Heart right ventricle (tissue), 16 donors: ENCODE measurements at places on chromosomes 2 and 18. TPM values are rescaled to one million over a fixed set of nuclear protein-coding genes. Genes with fewer than 3 reads are reported as not detected.

DNA sequence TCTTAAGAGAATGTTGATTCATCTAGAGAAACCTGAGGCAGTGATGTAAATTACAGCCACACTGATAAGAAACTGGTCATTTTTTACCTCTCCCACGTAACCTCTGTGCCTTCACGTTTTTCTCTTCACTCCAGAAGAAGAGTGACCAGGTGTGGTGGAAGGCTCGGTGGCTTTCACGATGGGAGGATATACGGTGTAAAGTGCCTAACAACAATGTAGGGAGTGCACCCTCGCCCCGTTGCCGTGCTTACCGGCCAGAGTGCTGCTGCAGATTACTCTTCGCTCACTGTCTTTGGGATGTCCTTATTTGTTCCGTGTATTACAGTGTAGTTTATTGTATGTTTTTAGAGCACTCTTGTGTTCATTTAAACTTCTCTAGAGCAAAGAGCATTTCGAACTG is 46.5 kb downstream of the NCK2 start:
- H3K4me1 ChIP-seq, result peaks cover 73% of the 10 kb centered on the region
- peak overlapping the region; percentile 8 for H3K27ac ChIP-seq
- H3K27me3 ChIP-seq, result no peaks in the 10 kb centered on the region
- no peak overlapping the region for H3K4me3 ChIP-seq

DNA sequence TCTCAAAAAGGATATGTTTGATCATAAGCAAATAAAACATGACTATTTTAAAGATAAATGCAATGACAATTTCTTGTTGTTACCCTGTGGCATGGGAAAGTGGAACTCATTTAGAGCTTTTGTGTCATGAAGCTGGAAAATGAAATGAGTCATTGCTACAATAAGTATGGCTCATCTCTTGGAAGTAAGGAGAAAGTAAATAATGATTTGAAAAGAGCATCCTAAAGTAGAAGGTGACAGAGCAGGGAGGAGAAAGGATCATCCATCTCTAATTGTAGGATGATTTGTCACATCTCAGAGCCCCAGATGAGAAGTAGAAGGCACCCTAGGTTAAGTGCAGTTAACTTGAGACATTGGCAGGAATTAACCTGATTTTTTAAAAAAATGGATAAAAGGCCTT is 200.5 kb downstream of the CPS1 start:
- H3K4me1 ChIP-seq, result no peaks in the 10 kb centered on the region
- no peak overlapping the region for H3K4me3 ChIP-seq
- no peak for DNase-seq
- H3K27ac ChIP-seq, result no peak overlapping the region

- no peak overlapping the region for H3K27ac ChIP-seq
- H3K4me1 ChIP-seq, result no peaks in the 10 kb centered on the region
- H3K36me3 ChIP-seq, result no peaks in the 10 kb centered on the region
- no peak for DNase-seq
- H3K27me3 ChIP-seq, result no peaks in the 10 kb centered on the region
- no peak overlapping the region for H3K4me3 ChIP-seq
These were observed 44.7 kb downstream of the TRABD2A start for GRCh38 chr2:84836215-84836614.

GRCh38 chr2:127139766-127140165 is 32.8 kb upstream of the BIN1 start:
- peaks cover 17% of the 10 kb centered on the region for H3K4me1 ChIP-seq
- no peak overlapping the region for H3K27ac ChIP-seq
- no peaks in the 10 kb centered on the region for H3K36me3 ChIP-seq
- no peak overlapping the region for H3K4me3 ChIP-seq
- H3K27me3 ChIP-seq, result peaks cover 9% of the 10 kb centered on the region

GRCh38 chr18:64330161-64330560 is 181.3 kb upstream of the LINC00305 start:
- H3K4me3 ChIP-seq, result no peak overlapping the region
- DNase-seq, result no peak
- no peaks in the 10 kb centered on the region for H3K36me3 ChIP-seq
- no peaks in the 10 kb centered on the region for H3K27me3 ChIP-seq
- peaks cover 15% of the 10 kb centered on the region for H3K4me1 ChIP-seq

DNA sequence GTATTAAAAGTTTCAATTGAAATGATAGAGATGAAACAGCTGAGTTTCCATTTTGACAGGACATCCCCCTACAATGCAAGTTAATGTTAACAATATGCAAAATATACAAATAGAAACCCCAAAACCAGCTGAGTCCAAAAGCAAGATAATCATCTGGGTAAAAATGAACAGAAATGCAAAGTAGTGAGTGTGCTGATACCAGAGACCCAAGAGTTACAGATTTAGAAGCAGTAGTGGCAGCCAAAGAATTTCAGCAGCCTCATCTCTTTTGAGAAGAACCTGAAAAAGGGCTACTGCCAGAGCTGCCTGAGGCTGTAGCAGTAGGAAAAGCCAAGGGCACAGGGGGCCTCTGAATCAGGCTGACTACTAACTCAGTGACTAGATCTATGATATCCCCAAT is 82.6 kb downstream of the THADA start:
- H3K27ac ChIP-seq, result peak overlapping the region; percentile 65
- peaks cover 12% of the 10 kb centered on the region for H3K36me3 ChIP-seq
- DNase-seq, result no peak
- H3K4me1 ChIP-seq, result peaks cover 36% of the 10 kb centered on the region
- no peaks in the 10 kb centered on the region for H3K27me3 ChIP-seq
- H3K4me3 ChIP-seq, result no peak overlapping the region

DNA sequence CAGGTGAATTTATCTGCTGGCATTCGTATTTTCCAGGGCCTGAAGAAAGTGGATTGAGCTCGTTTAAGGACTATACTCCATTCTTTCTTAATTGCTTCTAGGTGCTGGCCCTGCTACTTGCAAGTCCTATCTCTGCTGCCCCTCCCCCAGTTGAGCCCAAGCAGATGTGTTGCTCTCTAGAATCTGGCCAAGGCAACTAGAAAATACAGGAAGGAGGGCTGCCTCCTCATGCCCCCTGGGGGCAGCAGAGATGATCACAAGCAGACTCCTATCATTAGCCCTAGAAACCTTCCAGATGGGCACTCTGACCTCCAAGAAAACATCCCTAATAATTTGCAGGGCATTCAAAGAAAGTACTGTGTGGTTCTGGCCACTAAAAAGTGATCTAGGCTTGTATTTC is 72.5 kb upstream of the CYP26B1 start:
- H3K27ac ChIP-seq, result no peak overlapping the region
- no peaks in the 10 kb centered on the region for H3K36me3 ChIP-seq
- no peak for DNase-seq
- H3K4me1 ChIP-seq, result no peaks in the 10 kb centered on the region
- H3K4me3 ChIP-seq, result no peak overlapping the region

- no peak overlapping the region for H3K27ac ChIP-seq
- no peaks in the 10 kb centered on the region for H3K4me1 ChIP-seq
These were observed 471.1 kb upstream of the MEX3C start for GRCh38 chr18:51668607-51669006.

DNA sequence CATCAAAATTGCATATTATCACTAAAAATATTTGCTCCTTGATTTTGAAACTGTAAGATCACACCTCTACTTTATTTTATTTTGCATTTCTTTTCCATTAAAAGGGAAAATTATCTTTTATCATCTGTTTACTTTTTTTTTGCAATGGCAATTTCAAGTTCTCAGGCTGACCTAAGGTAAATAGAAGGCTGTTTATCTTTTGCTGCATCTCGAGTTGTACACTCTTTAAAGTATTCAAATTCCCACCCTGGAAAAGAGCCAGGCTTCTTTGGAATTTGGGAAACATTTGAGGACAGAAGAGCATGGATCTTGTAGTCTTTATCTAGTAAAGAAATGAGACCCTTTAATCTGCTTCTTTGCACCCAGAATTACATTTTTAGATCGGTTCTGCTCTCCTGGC is 645.7 kb downstream of the SLC4A3 start:
- H3K36me3 ChIP-seq, result no peaks in the 10 kb centered on the region
- H3K27me3 ChIP-seq, result no peaks in the 10 kb centered on the region
- no peaks in the 10 kb centered on the region for H3K4me1 ChIP-seq
- H3K27ac ChIP-seq, result no peak overlapping the region
- H3K4me3 ChIP-seq, result no peak overlapping the region
- no peak for DNase-seq

DNA sequence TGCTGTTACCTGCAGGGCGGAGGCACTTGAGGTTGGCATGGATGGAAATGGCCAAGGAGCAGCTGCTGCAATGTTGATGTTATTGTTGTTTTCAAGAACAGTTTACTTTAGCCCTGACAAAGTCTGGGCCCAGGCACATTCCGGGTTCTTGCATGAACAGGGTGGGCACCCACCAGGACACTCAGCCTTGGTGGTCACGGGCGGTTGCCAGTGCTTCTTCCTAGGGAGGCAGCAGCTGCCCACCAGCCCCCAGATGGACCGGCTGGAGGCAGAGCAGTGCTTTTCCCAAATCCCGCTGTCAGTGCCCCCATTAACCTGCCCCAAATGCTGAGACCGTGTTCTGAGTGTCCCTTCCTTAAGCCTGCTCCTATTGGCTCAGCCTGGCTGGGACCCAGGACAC is 38.5 kb upstream of the B3GNT7 start:
- H3K27ac ChIP-seq, result no peak overlapping the region
- DNase-seq, result no peak
- H3K4me1 ChIP-seq, result no peaks in the 10 kb centered on the region
- no peak overlapping the region for H3K4me3 ChIP-seq
- H3K36me3 ChIP-seq, result no peaks in the 10 kb centered on the region

DNA sequence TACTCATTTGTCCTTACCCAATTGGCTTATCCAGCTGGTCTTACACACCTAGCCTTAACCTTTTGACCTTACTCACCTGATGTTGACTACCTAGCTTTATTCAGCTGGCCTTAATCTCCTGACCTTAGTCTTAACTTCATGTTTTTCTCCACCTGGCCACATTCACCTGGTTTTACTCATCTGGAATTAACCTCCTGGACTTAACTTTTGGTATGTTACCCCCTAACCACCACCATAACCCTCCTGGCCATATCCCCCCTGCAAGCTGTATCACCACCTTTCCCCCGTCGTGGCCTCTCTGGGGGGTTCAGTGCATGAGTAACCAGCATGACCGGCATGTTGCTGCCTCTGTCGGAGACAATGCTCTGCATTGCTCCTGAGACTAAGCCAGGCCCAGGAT is 45.7 kb downstream of the CHRNA1 start:
- no peaks in the 10 kb centered on the region for H3K4me1 ChIP-seq
- H3K27ac ChIP-seq, result no peak overlapping the region
- H3K27me3 ChIP-seq, result no peaks in the 10 kb centered on the region
- no peaks in the 10 kb centered on the region for H3K36me3 ChIP-seq
- no peak for DNase-seq
- no peak overlapping the region for H3K4me3 ChIP-seq

GRCh38 chr2:134917888-134918525 is 615 bp upstream of the CCNT2 start:
- peak overlapping the region; percentile 96 for H3K27ac ChIP-seq
- no peaks in the 10 kb centered on the region for H3K4me1 ChIP-seq
- peak overlapping the region; percentile 88 for H3K4me3 ChIP-seq

DNA sequence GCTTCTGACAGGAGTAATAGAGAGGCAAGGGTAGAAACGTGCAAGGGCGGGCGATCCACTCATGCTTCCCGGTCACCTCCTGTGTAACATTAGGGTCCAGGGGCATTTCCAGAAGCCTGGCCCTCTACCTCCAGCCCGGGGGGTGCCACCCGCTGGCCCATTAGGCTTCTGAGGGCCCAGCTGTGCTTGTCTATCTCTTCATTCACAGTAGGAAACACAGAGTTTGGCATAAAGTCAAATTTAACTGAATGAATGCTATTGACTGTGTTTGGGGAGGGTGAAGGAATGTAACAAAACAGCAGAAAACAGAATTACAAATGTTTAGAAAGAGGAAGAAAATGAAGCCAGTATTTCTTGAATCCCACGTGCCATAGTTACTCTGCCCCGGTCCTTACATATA is 112.4 kb upstream of the SLC66A3 start:
- DNase-seq, result no peak
- no peaks in the 10 kb centered on the region for H3K4me1 ChIP-seq
- H3K27ac ChIP-seq, result no peak overlapping the region
- no peaks in the 10 kb centered on the region for H3K36me3 ChIP-seq
- no peaks in the 10 kb centered on the region for H3K27me3 ChIP-seq

GRCh38 chr18:24540896-24541295 is 80.5 kb downstream of the HRH4 start:
- H3K27me3 ChIP-seq, result peaks cover 13% of the 10 kb centered on the region
- no peaks in the 10 kb centered on the region for H3K36me3 ChIP-seq
- H3K4me1 ChIP-seq, result no peaks in the 10 kb centered on the region
- no peak overlapping the region for H3K27ac ChIP-seq
- no peak overlapping the region for H3K4me3 ChIP-seq

DNA sequence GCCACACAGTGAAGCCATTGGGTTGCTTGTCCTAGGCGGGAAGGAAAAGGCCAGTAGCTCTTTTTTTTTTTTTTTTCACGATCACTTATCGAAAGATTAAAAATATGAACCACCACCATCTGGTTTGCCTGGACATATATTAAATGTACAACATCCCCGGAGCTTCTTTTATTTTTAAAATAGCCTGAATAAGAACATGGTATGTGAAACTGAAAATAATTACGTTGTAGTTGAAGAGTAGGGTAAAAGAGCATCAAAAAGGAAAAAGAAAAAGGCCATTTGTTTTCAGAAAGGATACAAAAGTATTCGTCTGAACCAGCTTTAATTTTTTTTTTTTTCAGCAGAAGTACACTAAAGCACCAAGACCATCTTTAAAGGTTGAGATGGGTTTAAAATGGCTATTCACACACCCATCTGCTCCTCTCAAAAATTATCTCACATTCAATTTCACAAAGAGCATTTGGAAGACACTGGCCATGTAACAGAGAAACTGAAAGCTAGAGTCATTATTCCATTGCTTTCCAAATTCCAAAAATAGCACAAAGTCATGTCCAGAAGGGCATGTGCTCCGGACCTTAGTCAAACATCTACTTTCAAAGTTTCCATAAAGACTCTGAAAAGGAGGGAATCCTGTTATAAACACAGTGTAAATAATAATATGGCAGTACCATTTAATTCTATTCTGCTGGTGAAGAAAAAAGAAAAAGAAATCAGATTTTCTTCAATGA is 82.9 kb downstream of the SCN3A start:
- H3K27ac ChIP-seq, result no peak overlapping the region
- no peaks in the 10 kb centered on the region for H3K36me3 ChIP-seq

GRCh38 chr2:88100489-88100858 is 27.4 kb downstream of the FABP1 start:
- H3K4me1 ChIP-seq, result peaks cover 5% of the 10 kb centered on the region
- peak overlapping the region; percentile 21 for H3K27ac ChIP-seq
- no peak for DNase-seq

- no peak for DNase-seq
- H3K27ac ChIP-seq, result peak overlapping the region; percentile 66
- H3K27me3 ChIP-seq, result no peaks in the 10 kb centered on the region
- H3K4me1 ChIP-seq, result peaks cover 83% of the 10 kb centered on the region
- H3K36me3 ChIP-seq, result no peaks in the 10 kb centered on the region
These were observed 67.0 kb downstream of the ZNF521 start for GRCh38 chr18:25284861-25285550.

Gene POTEJ
- total RNA-seq, result not detected

Gene GCG
- not detected for total RNA-seq

Gene VSNL1
- 17.1 TPM for total RNA-seq

Gene CNTNAP5
- not detected for total RNA-seq

Gene RESP18
- not detected for total RNA-seq

Gene INHBB
- 3.3 TPM for total RNA-seq

Gene RAMP1
- total RNA-seq, result 52.7 TPM

Gene SLC9A4
- total RNA-seq, result not detected

Gene MAP2
- total RNA-seq, result 5.5 TPM

Gene ABCB11
- total RNA-seq, result 0.23 TPM

Gene KCTD18
- 9.8 TPM for total RNA-seq

Gene CCDC68
- 3.2 TPM for total RNA-seq

Gene CFAP65
- not detected for total RNA-seq

Gene ANKRD53
- 1.3 TPM for total RNA-seq

Gene CSRNP3
- 4.9 TPM for total RNA-seq

Gene ANKRD30BL
- total RNA-seq, result not detected

Gene MC5R
- total RNA-seq, result not detected

Gene MPHOSPH10
- total RNA-seq, result 26.3 TPM
